ENCODE measurements at places on chromosomes 1 and 21. TPM values are rescaled to one million over a fixed set of nuclear protein-coding genes. Genes with fewer than 3 reads are reported as not detected.

The TRIM45 gene
- total RNA-seq = 0.37 TPM

The TIPRL gene
- total RNA-seq = 57.5 TPM

The KRTAP19-1 gene
- total RNA-seq = not detected

The UQCRH gene
- 391 TPM for total RNA-seq

DNA sequence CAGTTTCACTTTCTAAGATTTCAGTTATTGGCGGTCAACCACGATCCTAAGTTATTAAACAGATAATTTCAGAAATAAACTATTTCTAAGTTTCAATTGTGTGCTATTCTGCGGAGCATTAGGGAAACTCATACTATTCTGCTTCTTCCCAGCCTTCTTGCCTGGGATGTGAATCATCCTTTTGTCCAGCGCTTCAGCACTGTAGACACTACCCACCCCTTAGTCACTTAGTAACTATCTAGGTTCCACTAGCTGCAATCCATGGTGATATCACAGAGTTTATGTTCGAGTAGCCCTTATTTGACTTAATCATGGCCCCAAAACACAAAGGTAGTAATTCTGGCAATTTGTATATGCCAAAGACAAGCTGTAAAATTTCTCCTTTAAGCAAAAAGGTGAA, 279.9 kb upstream of the ADAMTS5 start:
- no peak overlapping the region for H3K4me3 ChIP-seq
- H3K27me3 ChIP-seq = no peaks in the 10 kb centered on the region
- no peaks in the 10 kb centered on the region for H3K36me3 ChIP-seq
- no peak overlapping the region for H3K27ac ChIP-seq

GRCh38 chr1:20775700-20776099, 11.4 kb downstream of the HP1BP3 start:
- H3K27ac ChIP-seq = peak overlapping the region; percentile 51
- no peak overlapping the region for H3K4me3 ChIP-seq
- H3K4me1 ChIP-seq = peaks cover 21% of the 10 kb centered on the region
- peaks cover 62% of the 10 kb centered on the region for H3K36me3 ChIP-seq
- H3K27me3 ChIP-seq = no peaks in the 10 kb centered on the region

DNA sequence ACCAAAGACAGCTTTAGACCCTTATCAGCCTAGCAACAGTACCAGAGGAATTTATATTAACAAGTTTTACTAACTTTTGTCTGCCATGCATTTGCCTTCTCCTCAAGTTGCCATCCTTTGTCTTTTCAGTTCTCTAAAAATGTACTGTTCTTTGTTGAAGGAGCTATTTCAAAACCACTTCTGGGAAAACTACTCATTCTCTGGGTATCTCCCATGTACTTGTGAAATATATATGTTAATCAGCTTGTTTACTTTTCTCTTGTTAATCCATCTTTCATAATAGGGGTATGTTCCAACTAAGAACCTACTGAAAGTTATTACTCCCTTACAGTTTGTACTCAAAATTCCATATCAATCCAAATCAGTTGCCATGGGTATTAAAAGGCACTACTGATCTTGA, 16.3 kb downstream of the DPYD start:
- no peaks in the 10 kb centered on the region for H3K27me3 ChIP-seq
- peak overlapping the region; percentile 44 for H3K27ac ChIP-seq
- H3K4me3 ChIP-seq = no peak overlapping the region
- H3K36me3 ChIP-seq = peaks cover 4% of the 10 kb centered on the region

DNA sequence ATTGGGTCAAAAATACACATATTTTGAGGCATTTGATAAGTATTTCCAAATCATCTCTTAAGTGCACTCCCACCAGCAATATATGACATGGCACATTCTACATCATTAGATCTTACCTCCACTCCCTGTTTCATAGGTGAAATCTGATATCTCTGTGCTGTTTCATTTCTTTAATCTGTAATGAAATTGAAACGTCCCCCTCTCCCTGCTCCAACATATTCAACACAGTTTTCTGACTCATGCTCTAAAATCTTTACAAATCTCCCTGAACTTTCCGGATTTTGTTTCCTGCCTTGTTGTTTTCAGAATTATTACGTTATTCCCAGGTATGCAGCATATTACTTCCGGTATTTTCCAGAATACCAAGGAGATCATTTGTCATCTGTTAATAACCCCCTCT, 66.1 kb upstream of the AKT3 start:
- H3K27me3 ChIP-seq = peaks cover 36% of the 10 kb centered on the region
- no peak overlapping the region for H3K27ac ChIP-seq
- H3K4me3 ChIP-seq = no peak overlapping the region
- H3K4me1 ChIP-seq = peaks cover 18% of the 10 kb centered on the region
- no peaks in the 10 kb centered on the region for H3K36me3 ChIP-seq

DNA sequence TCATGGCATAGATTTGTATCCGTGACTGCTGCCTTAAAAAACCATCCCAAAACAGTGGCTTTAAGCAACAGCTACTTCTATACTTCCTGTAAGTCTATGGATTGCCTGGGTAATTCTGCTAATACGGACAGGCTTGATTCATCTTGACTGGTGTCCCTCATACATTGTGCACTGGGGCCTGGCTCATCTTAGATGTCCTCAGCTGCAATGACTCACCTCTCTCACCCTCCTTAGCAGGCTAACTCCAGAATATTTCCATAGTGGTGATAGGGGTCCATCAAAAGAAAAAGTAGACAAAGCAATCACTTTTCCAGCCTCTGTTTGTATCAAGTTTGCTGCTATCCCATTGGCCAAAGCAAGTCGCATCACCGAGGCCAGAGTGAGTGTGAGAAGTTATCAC, 409.1 kb upstream of the KAZN start:
- peaks cover 6% of the 10 kb centered on the region for H3K27me3 ChIP-seq
- H3K27ac ChIP-seq = no peak overlapping the region
- H3K4me1 ChIP-seq = no peaks in the 10 kb centered on the region
- no peaks in the 10 kb centered on the region for H3K36me3 ChIP-seq

- H3K27ac ChIP-seq = no peak overlapping the region
- no peak overlapping the region for H3K4me3 ChIP-seq
- DNase-seq = no peak
- H3K27me3 ChIP-seq = no peaks in the 10 kb centered on the region
- no peaks in the 10 kb centered on the region for H3K36me3 ChIP-seq
Measured at GRCh38 chr1:3190256-3191041, 121.4 kb downstream of the PRDM16 start.

- no peaks in the 10 kb centered on the region for H3K27me3 ChIP-seq
- DNase-seq = no peak
- no peak overlapping the region for H3K4me3 ChIP-seq
- no peaks in the 10 kb centered on the region for H3K36me3 ChIP-seq
- peaks cover 22% of the 10 kb centered on the region for H3K4me1 ChIP-seq
- no peak overlapping the region for H3K27ac ChIP-seq
Measured at GRCh38 chr1:98839840-98840239, 164.8 kb downstream of the PLPPR5 start.

- no peaks in the 10 kb centered on the region for H3K36me3 ChIP-seq
- no peak overlapping the region for H3K4me3 ChIP-seq
- no peak for DNase-seq
- H3K4me1 ChIP-seq = no peaks in the 10 kb centered on the region
Measured at GRCh38 chr1:209382231-209383100, 201.0 kb upstream of the CAMK1G start.

- no peaks in the 10 kb centered on the region for H3K4me1 ChIP-seq
- H3K36me3 ChIP-seq = no peaks in the 10 kb centered on the region
- DNase-seq = no peak
Measured at GRCh38 chr1:244876228-244876910, 12.0 kb upstream of the HNRNPU start.

All from activated CD4-positive, alpha-beta T cell treated with anti-CD3 and anti-CD28 coated beads for 36 hours (primary cell).